ENCODE measurements at places on chromosomes 3 and 15.
A peak's percentile ranks its signal among the peaks of the same experiment; 100 is the strongest.

DNA sequence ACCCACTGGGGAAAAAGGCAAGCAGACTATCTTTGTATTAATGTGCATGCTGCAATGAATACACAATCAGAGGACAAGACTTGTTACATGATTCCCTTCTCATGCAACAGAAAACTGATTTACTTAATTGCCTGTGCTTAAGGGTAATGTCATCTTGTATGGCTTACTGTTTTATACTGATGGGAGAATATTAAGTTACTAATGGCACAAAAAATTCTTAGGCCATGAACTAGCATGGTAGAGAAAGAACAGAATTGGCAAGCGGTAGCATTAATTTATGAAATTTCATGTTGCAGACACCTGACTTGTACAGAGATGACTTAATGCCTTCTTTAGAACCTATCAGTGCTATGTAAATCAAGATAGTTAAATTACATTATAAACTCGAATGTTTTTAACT is 282.3 kb downstream of the CNTN3 start:
- no peak for DNase-seq

DNA sequence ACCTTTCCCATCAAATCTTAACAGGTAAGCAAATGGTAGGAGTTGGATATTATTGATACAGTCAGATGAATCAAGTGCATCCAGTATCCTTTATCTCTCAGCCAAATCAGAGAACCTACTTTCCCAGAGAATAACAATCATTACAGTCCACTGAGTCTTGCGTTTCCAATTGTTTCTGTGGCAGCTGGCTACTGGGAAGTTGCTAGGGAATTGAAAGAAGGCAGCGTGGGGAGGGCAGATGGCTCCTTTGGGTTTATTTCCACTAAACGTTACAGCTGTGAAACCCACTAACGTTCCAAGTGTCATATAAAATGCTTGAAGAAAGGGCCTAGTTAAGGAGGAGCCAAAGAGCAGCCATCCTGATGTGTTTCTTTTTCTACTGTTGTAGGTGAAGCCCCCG is 78.4 kb downstream of the WDR72 start:
- no peak for DNase-seq

DNA sequence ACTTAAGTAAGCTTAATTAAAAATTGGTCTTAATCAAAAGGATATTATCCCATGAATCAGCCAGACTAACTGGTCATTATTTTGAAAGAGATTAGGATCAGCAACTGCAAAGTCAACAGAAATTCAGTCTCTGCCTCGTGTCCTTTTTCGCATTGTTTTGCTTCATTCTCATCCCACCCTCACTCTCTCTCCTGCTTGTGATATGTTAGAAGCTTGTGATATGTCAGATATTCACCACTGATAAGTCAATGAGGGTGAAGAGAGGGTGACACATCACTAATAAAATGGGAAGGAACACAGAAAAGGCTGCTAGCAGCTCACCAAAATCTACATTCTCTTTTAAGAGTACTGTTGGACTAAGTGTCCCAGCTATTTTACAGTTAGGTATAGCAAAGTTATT is 146.1 kb downstream of the SUCNR1 start:
- no peak for DNase-seq

DNA sequence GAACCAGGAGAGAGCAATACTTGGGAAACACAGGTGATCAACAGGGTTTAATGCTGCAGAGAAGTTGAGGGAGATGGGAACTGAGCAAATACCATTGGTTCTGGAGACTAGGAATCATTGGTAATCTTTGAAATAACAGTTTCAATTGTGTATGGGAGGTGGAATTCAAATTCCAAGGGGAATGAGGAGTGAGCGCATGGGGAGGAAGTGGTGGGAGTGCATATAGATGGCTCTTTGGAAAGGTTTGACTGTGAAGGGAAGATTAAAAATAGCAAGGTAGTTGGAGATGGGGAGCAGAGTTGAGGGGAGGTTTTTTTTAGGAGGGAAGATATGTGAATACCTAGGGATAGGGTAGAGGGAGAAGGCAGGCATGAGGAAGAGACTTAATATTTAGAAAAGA is 51.1 kb upstream of the ROPN1 start:
- no peak for DNase-seq

- DNase-seq: no peak
Measured at GRCh38 chr3:124833710-124834332, 53.3 kb downstream of the ITGB5 start.

DNA sequence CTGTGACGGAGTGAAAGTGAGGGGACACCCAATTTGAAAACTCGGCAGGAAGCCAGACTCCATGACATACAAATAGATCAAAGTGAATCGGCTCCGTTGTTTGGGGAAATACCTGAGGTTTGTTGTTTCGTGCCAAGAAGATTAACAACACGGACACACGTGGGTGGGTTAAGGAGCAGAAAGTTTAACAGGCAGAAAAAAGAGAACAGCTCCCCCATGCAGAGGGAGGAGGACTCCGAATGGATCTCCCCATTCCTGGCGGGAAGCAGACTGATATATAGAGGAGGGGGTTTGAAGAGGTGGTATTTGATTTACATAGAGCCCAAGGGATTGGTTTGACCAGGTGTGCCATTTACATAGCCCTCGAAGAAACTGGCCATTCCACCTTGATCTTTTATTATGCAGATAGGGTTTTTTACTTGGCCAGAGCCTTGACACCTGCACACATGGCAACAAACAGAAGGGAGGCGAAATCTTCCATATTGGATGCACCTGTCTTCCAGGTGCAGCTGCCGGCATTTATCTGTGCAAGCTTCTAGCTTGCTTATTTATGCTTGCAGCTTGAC is 4.8 kb upstream of the SACM1L start:
- no peak for DNase-seq

GRCh38 chr15:98785807-98786621 is 137.7 kb downstream of the IGF1R start:
- DNase-seq: no peak

DNA sequence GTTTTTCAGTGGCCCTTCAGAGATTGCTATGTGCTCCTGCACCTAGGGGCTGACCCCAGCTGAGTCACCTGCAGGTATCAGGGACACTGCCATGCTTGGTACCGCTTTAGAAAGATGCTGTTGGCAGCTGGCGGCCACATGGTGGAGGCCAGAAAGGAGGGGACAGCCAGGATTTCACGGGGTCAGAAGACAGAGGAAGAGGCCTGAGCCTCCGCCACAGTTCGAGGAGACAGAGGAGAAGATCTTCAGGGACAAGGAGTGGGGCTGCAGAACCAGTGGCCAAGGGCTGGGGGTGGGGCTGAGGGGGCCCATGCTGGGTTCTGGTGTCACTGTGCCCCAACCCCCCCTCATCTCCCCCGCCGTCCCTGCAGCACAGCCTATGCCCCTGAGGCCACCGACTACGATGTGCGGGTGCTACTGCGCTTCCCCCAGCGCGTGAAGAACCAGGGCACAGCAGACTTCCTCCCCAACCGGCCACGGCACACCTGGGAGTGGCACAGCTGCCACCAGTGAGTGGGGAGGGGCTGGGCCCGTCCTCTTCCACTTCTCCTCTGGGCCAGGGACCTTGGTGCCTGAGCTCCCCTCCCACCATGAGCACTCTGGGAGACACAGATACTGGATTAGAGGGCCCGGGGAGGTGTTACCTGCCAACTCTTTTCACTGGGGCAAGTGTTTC is 19.9 kb downstream of the LOXL1 start:
- DNase-seq: no peak

- DNase-seq: no peak
Measured at GRCh38 chr15:68585574-68586273, 6.9 kb downstream of the CORO2B start.

DNA sequence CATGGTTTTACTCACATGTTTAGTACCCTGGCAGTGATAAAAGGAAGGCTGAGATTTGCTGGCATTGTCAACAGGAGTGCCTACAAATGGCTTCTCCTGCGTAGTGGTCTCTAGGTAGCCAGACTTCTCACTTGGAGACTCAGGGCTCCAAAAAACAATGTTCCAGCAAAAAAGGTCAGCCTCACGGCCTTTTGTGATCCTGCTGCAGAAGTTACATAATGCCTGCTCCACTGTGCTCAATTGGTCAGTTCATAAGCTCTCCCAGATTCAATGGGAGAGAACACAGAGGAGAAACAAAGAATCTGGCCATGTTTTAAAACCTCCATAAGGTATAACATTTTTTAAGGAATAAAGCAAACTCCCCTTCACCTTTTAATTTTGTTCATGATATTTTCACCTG is 76.1 kb upstream of the CMSS1 start:
- no peak for DNase-seq

- no peak for DNase-seq
Measured at GRCh38 chr3:192373032-192373431, 354.3 kb downstream of the FGF12 start.

GRCh38 chr15:57994221-57995049 is 71.1 kb downstream of the ALDH1A2 start:
- DNase-seq: no peak

GRCh38 chr15:91534976-91535375 is 318.5 kb upstream of the SLCO3A1 start:
- no peak for DNase-seq

DNA sequence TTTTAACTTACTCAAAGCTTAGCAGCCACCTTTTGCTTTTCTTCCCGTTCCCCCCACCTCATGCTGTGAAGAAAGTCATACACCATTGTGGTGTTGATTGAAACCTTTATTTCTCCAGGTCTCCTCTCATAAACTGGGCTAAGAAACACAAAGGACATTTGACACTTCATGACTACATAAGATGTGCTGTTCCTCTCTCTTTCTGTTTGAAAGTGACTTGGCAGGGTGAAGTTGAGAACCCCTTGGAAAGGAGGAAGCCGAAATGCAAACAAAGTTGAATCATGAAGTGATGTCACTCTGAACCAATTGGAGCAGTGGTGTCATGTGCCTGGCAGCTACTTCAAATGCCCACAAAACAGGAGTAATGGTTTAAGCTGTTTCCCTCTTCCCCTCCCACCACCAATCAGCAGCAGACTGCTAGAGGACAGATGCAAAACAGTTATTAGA is 174.7 kb downstream of the IGF1R start:
- DNase-seq: no peak

GRCh38 chr3:49713336-49714105 is 6.0 kb downstream of the AMIGO3 start:
- no peak for DNase-seq

DNA sequence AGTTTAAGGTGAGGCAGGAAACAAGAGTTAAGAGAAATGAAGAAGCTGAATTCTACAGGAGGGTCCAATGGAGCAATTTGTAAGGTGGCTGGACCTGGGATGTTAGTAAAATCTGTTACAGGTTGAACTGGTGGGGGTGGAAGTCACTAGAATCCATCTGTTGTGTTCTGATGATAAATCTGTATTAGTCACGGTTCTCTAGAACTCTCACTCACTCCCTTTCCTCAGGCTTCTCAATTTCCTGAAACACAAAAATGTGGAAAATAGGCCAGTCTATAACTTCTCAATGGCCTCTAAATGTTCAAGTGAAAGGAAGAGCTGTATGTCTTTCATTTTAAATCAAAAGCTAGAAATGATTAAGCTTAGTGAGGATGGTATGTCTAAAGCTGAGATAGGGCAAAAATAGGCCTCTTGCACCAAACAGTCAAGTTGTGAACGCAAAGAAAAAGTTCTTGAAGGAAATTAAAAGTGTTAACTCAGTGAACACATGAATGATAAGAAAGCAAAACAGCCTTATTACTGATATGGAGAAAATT is 180.2 kb upstream of the CBLB start:
- DNase-seq: no peak

GRCh38 chr3:134445636-134446035 is 40.1 kb downstream of the ANAPC13 start:
- DNase-seq: no peak

- DNase-seq: no peak
Measured at GRCh38 chr3:141485641-141486495, 959 bp upstream of the RASA2 start.

DNA sequence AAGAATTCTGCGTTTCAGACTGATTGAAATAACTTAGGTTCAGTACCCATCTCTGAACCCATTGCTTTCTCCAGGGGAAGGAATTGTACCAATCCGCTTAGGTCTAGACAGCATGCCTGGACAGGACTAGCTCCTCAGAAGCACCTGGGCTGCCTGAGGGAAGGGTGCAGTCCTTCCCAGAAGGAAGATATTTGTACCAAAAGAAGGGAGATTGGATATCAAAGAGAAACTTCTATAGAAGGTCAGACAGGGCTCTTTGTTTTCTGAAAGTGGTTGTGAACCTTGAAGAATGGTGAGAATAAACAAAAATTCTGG is 133.8 kb upstream of the LRTM1 start:
- DNase-seq: no peak

- no peak for DNase-seq
Measured at GRCh38 chr3:154095832-154096421, 25.3 kb upstream of the ARHGEF26 start.

GRCh38 chr15:86677278-86677677 is 597.6 kb downstream of the AGBL1 start:
- no peak for DNase-seq

DNA sequence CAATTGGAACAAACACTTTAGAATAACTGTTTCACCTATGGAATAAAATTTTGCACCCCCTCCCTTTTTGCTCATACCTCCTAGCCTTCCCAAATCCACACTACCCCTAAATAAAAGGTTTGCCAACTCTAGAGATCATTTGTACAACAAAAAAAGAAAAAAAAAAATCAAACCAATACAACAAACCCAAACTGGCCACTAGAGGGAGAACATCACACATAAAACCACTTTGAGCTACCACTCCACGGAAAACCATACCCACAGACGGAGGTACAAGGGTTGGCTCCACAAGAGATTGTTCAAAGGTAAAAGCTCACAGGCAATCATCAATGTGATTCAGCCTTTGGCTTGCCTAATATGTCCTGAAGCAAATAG is 47.6 kb downstream of the SETMAR start:
- DNase-seq: peak; percentile 33

DNA sequence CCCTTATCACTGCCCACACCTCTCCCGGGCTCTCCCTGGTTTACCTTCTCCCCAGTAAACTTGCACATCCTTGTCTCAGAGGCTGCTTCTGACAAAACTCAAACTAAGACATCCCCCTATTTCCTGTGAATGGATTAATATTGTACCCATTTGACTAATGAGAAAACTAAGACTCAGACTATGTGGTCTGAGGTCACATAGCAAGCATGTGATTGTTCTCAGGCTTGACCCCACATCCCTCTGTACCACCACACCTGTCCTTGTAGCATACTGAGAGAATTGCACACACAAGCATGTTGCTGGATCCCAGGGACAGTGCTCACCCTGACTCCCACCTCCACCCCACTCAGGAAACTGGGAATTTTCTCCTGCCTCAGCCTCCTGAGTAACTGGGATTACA is 90.7 kb upstream of the HES1 start:
- no peak for DNase-seq

Measured in stimulated activated CD4-positive, alpha-beta T cell treated with anti-CD3 and anti-CD28 coated beads, Interleukin-2, amount 100 ng/mL, for 48 hours (primary cell).